Bronchial epithelial cell (primary cell): ENCODE measurements at places on chromosomes 12 and 14.
A peak's percentile ranks its signal among the peaks of the same experiment; 100 is the strongest.

DNA sequence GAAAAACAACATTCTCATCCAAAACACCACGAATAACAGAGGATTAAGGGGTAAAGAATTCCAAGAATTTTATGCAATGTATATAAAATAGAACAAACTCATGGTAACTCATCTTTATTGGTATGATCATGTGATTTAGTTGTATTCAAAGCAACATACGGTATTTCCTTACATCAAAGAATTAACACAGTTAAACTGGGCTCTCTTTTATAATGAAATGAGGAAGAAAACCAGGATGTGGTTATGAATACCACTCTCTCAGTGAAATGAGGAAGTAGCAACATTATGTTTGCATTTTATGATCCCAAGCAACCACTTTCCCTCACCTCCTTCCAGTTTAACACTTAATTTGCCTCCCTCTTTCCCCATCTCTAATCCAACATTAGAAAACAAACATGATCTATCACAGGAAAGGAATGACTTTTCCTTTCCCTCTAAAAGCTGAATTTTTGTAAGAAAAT lies 22.9 kb downstream of the SPTLC2 start:
- peak; percentile 79 for DNase-seq

- DNase-seq = no peak
Observed at GRCh38 chr12:124677552-124678356, 110.3 kb upstream of the NCOR2 start.

- DNase-seq = peak; percentile 100
Observed at GRCh38 chr14:74620497-74620921, 8.5 kb upstream of the LTBP2 start.

DNA sequence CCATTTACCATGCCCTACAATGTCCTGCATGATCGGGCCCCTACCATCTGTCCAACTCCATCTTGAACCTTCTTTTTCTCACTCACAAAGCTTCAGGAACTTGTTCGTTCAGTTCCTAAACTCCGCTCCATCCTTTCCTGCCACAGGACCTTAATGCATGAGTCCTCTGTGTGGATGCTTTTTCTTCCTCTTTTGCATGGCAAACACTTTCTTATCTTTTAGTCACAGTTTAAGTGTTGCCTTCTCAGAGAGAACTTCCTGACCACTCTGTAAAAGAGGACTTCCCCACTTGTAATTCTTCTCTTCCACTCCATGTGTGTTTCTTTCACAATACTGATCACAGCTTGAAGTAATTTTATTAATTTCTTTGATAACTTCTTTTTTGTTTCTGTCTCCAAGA lies 54.4 kb upstream of the ETV6 start:
- no peak for DNase-seq

- DNase-seq = no peak
Observed at GRCh38 chr12:107102294-107102693, 8.9 kb upstream of the CRY1 start.

DNA sequence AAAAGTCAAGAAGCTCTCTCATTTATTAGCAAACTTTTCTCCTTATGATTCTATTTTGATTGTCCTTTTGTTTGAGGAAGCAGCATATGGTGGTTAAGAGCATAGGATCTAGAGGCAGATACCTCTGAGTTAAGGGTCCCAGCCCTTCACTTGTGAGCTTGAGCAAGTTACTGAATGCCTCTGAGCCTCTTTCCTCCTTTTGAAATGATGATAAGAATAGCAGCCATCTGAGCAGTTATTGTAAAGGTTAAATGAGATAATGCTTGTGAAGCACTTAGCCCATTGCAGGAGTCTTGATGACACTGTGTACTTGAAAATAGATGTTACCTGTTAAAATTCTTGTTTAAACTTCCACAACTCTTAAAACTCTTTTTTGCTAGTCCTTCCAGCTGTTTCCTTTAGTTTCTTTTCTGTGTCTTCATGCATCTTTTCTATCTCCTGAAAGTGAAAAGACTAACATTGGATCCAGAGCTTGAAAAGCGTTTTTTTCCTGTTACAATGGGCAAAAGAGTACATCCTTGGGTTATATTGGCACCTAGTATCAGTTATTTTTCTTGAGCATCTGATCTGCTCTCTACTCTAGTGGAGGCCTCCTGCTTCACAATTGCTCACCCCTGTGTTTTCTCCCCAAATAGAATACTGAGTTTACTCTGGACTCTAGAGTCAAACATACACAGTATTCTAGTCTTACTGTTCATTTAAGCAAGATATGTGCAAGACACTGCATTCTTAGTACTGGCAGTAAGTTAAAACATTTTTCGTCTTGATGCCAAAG lies 3.1 kb downstream of the HIF1A start:
- no peak for DNase-seq

DNA sequence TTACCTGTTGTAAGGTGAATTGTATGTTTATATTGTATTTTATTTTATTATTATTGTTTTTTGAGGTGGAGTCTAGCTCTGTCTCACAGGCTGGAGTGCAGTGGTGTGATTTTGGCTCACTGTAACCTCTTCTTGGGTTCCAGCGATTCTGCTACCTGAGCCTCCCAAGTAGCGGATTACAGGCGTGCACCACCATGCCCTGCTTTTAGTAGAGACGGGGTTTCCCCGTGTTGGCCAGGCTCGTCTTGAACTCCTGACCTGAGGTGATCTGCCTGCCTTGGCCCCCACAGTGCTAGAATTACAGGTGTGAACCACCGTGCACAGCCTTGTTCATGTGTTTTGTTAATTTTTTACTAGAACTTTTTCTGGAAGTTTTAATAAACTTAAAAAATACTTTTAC lies 3.8 kb downstream of the ATF7IP start:
- DNase-seq = no peak

DNA sequence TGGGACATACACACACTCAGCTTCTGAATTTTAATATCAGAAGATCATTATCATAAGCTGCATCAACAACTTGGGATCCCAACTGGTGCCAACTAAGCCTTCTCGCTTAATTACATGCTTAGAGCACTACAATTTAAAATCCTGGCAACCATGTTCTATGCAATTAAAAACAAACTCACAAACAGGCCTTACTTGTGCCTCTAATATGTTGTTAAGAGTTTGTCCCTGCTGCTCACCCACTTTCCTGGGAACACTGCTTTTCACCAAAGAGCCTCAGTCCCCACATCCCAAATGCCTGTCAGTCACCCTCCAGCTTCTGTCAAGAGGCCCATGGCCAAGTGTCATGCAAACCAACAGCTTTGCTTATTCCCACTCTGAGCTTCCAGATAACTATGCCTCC lies 69.7 kb downstream of the TTC9 start:
- DNase-seq = no peak

DNA sequence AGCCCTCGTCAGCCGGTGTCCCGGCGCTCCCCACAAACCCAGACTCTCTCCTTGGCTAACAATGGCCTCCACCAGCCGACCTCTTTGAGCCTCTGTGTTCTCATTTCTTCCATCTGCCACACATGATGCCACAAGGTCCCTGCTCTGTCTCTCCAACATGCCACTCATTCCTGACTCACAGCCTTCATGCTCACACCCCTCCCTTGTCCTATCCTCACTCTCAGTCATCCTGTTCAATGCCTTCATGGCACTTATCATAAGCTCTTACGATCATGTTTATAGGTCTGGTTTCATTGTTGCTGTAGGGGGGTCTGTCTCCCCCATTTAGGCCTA lies 9.6 kb upstream of the SERPINA11 start:
- no peak for DNase-seq

DNA sequence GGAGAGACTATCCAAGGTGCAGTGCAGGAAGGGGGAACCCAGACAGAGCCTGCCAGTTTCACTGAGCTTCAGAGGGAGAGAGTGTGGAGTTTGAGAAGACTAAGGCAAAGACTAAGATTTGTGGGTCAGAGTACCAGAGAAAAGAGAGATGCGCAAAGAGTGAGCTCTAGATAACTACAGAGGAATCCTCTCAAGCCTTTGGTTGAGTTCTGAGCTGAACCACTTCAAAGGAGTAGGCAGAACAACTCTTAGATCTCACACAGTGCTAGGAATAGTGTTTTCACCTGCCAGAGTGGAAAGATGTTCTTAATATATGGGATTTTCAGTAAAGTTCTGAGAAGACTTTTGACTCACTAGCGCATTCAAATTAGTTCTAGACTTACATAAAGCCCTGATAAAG lies 10.7 kb upstream of the M6PR start:
- DNase-seq = no peak

GRCh38 chr14:67944605-67945004 lies 125.0 kb downstream of the RAD51B start:
- DNase-seq = no peak

- no peak for DNase-seq
Observed at GRCh38 chr14:67468378-67468730, 20.2 kb downstream of the TMEM229B start.

GRCh38 chr14:99791476-99792209 lies 1.6 kb upstream of the EML1 start:
- DNase-seq = no peak

DNA sequence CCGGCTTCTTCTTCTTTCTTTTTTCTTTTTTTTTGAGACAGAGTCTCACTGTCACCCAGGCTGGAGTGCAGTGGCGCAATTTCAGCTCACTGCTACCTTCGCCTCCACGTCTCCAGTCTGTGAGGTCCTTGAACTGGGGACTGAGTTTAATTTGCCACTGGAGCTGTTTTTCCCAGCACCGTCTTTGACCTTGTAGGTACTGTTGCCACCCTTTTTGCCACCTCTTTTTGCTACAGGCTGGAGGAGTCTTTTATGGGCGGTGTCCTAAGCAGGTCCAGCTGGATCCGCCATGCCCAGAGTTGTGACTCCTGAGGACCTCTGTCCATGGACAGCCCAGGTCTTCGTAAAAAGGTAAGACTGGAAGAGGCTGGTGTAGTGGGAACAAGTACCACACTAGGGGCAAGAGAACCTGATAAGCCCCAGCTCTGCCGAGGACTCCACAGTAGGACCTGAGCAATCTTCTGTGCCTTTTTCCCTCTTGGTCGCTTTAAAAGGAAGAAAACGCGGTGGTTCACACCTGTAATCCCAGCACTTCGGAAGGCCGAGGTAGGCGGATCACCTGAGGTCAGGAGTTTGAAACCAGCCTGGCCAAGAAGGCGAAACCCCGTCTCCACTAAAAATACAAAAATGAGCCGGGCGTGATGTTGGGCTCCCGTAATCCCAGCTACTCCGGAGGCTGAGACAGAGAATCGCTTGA lies 946 bp downstream of the RNU4-2 start:
- DNase-seq = no peak

DNA sequence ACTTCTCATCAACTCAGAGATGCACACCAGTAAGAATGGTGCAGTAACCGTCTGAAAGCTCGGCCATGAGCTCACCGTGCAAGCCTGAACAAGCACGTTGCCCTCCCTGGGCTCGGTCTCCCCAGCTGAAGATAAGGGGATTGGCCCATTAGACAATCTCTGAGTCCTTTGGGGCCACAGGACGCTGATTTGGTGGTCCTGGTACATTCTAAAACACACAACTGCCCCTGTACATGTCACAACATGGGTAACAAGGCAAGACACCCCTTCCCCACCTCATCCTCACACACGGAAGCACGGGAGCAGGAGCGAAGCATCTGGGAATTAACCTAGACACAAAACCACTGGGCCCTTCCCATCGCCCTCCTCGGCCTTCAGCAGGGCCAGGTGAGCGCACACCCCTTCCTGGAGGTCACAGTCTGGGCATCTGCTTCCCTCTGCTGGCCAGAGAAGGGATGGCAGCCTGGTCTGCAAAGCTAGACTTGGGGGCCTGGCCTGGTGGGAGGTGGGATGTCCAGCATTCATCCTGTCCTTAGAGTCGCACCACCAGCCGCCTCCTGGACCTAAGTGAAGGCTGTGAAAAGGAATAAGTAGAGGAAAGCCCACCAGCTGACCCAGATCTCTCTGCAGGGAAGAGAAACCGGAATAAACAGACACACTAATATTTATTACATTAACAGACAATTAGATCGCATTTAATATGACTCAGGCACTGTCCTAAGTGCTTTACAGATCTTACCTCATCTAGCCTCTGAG lies 18.9 kb upstream of the SMUG1 start:
- peak; percentile 74 for DNase-seq

DNA sequence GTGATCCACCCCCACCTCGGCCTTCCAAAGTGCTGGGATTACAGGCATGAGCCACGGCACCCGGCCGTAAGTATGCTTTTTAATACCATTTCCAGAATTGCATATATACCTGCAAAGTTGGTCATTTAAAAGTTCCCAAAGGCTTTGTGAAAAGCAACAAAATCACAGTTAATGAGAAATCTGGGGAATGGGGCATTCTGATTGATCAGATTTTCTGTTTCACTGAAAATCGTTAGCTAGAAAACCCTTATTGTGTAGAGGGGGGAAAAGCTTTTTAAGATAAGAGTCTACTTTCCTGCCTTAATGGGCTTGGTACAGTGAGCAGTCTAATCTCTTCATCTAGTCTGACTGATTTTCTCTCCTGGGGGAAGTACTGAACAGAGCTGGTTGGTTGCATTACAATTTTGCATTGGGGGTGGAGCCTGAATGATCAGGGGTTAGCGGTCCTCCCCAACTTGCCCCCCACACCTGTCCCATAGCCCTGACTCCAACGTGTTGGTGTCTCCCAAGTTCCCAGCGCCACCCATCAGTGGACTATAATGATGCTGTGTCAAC lies 23.8 kb downstream of the IL31 start:
- DNase-seq = no peak

GRCh38 chr12:128325646-128326045 lies 58.7 kb downstream of the TMEM132C start:
- DNase-seq = no peak

GRCh38 chr14:62934439-62934838 lies 110.8 kb downstream of the KCNH5 start:
- DNase-seq = no peak

- no peak for DNase-seq
Observed at GRCh38 chr12:57343703-57344378, 87.0 kb downstream of the R3HDM2 start.

DNA sequence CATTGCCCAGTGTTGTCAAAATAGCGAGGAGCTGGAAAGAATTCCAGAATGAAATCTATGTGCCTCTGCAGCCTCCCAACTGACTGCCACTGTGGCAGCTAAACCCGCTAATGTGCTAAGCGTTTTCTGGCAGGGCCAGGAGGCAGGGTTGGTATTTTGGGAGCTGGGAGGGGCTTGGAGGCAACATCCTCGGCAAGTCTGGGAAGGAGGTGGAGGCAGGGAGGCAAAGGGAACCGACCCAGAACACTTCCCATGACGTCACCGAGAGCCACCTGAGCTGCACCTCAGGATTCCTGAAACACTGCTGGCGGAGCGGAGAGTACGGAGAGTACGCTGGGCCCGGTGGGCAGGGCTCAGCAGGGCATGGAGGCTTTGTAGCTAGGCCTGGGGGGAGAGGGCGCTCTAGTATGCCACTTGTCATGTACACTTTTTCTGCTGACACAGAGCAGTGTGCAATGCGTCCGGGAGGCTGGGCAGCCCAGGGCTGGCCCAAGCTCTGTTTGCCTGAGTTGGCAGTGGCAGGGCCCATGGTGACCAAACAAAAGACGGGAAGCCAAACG lies 81.5 kb downstream of the DPF3 start:
- peak; percentile 63 for DNase-seq

GRCh38 chr14:77485901-77486678 lies 12.5 kb downstream of the ISM2 start:
- peak; percentile 83 for DNase-seq

GRCh38 chr14:32865827-32866376 lies 72.8 kb upstream of the NPAS3 start:
- DNase-seq = no peak
